Stimulated activated CD4-positive, alpha-beta T cell treated with anti-CD3 and anti-CD28 coated beads, Interleukin-15, amount 100 ng/mL, for 1 hour (primary cell): ENCODE measurements at places on chromosomes 7 and 10.
A peak's percentile ranks its signal among the peaks of the same experiment; 100 is the strongest.

DNA sequence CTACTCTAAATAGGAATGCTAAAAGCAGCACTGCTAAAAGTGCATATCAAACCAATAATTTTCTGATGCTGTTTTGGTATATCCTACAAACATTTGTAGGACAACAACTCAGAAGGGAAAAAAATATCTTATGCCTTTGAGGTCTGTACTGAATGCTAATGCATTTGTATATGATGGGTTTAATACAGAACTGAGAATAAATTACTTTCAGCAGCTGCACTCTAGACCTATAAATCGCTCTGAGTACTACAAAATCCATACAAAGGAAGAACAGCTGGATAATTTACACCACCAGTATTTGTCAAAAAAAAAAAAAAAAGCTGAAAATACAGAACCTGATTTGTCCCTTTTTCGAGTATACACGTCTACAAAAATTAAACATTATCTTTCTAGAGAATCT lies 344.0 kb downstream of the LRRTM3 start:
- no peak for DNase-seq

GRCh38 chr7:154879629-154880028 lies 123.3 kb downstream of the PAXIP1 start:
- no peak for DNase-seq

- DNase-seq, result no peak
Observed at GRCh38 chr10:95214369-95214768, 20.3 kb downstream of the ACSM6 start.

- DNase-seq, result no peak
Observed at GRCh38 chr7:151827620-151828019, 49.3 kb downstream of the PRKAG2 start.

- DNase-seq, result no peak
Observed at GRCh38 chr7:150958597-150958996, 19.5 kb downstream of the KCNH2 start.

GRCh38 chr7:128270826-128271272 lies 29.8 kb downstream of the LEP start:
- no peak for DNase-seq

DNA sequence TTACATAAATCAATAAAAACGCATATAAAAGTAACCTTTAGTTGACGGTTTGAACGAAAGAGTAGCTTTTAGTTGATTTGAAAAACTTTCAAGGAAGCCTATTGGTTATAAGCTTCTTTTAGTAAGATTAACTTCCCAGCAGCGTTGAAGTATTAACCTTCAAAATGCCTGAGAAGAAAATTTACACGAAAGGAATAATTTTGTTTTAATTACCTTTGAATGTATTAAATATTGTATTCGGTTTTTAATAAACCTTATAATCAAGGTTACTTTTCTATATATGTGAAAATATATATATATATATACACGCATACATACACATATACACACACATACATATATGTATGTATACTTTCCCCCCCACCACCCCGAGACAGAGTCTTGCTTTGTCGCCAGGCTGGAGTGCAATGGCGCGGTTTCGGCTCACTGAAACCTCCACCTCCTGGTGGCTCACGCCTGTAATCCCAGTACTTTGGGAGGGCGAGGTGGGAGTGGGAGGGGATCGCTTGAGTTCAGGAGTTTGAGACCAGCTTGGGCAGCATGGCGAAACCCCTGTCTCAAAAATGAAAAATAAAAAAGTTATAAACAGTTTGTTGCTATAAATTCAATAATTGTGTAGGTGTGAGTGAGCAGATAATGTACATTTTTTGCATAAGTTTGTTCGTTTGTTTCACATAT lies 57.6 kb upstream of the EZH2 start:
- DNase-seq, result peak; percentile 36
